ENCODE measurements at places on chromosomes 5 and 9.

- DNase-seq, result no peak
These were observed 531.7 kb upstream of the C9orf72 start for GRCh38 chr9:28105001-28105400.

GRCh38 chr9:81542118-81542889 lies 147.0 kb downstream of the TLE1 start:
- no peak for DNase-seq

DNA sequence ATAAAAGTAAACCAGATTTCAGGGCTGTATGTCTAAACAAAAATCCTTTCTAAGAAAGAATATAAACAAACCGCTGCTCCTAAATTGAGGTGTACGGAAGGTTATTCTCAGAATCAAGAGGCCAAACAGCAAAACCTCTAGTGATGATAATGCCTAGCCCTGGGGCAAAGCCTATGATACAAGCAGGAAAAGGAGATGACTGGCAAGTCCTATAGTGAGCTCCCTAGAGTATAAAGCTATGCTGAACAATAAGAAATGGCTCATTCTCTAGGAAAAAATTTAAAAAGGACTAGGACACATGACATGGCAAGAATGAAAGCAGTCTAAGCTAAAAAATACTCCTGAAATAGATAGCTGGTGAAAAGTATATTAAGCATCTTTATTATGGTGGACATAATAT lies 187.1 kb downstream of the BNC2 start:
- no peak for DNase-seq

GRCh38 chr9:75061169-75061568 lies 26.8 kb downstream of the NMRK1 start:
- DNase-seq, result no peak

GRCh38 chr5:151740336-151740942 lies 18.0 kb downstream of the ATOX1 start:
- no peak for DNase-seq

DNA sequence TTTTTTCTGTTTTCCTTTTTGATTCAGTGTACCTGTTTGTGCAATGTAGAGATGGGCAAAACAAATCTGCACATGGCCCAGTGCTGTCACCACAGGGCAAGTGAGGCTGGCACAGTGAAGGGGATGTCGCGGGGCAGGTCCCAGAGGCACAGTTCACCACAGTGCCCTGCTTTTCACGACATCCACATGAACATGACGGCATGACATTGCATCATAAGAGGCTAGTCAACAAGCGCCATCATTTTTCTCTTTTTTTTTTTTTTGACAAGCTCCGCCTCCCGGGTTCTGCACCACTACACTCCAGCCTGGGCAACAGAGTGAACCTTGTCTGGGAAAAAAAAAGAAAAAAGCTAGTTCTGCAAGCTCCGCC lies 42.9 kb upstream of the VDAC1 start:
- no peak for DNase-seq

GRCh38 chr9:115694991-115695390 lies 458.6 kb upstream of the PAPPA start:
- DNase-seq, result no peak

- no peak for DNase-seq
These were observed 109.7 kb upstream of the PCA3 start for GRCh38 chr9:76654575-76654974.

DNA sequence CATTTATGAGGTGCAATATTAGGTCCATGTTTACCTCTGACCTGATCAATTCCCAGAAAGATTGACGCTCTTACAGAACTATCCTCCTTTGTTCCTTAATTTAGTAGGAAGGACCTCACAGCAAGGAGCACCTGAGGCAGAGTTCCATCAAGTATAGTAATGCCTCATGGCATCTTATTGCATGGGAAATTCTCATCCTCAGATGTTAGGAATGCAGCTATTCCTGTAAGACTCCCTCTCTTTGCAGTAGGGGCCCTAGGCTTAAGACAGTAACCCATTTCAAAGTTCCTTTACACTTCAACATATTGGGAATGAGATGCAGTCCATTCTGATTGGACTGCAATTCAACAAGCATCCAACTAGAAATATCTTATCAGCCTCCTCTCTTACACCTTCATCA lies 69.8 kb downstream of the SLCO4C1 start:
- no peak for DNase-seq

DNA sequence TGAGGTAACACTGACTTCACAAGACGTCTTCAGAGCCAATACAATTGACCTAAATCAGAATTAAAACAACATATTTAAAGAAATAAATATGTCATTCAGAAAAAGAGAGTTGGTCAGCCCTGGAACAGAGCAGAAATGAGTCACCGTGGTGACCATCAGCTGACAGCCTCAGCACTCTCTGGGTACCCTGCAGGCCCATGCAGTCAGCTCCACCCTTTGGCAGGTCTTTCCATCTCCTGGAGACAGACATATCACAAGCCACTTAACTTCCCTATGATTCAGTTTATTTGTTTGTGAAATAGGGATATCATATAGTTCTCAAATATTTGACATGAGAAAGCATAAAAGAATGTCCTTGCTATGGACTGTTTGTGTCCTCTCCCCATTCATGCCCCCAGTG lies 151.6 kb upstream of the MEF2C start:
- no peak for DNase-seq

DNA sequence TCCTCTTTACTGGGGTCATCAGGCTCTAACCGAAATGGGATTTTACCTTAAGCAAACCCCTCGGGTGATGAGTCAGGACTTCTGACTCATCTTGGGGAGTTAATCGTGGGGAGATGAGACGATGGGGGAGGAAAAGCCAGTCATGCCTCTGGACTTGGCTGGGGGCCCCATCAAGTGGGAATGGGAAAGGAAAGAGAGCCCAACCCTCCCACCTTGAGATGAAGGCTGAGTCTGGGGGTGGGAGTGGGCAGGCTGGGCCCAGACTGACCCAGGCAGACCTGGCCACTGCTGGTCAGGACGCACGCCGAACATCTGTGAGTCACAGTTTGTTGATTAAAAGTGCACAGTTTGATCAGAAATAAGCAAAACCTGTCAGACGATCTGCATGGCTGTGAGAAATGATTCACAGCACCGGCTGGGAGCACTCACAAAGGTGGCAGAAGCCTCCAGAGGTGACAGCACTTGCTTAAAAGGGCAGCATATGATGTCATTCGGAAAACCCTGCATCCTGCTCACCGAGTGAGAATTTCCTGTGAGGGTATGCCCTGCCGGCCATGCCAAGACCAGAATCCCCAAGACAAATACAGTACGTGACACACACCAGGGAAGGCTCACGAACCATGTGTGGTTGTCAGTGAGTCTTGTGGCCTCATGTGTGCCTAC lies 50.0 kb upstream of the SLC25A51 start:
- DNase-seq, result no peak

- no peak for DNase-seq
These were observed 20.0 kb downstream of the MARCHF3 start for GRCh38 chr5:127010362-127010761.

GRCh38 chr5:172658961-172659501 lies 18.0 kb downstream of the NEURL1B start:
- no peak for DNase-seq

DNA sequence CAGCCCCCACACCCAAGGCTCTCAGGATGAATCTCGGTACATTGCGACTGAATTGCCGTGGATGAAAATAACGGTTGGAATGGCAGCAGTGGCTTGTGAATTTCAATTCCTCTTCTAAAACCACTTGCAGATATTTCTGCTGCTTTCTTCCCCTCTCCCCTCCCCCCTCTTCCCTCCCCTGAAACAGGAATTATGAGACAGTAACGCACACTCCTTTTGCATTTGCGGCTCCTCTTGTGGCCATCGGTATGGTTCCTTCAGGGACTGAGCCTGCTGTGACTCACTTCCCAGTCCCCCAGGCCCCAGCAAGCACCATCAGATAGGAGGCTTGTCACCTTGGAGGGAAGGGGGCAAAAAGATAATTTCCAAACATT lies 9.7 kb downstream of the DCANP1 start:
- DNase-seq, result no peak

DNA sequence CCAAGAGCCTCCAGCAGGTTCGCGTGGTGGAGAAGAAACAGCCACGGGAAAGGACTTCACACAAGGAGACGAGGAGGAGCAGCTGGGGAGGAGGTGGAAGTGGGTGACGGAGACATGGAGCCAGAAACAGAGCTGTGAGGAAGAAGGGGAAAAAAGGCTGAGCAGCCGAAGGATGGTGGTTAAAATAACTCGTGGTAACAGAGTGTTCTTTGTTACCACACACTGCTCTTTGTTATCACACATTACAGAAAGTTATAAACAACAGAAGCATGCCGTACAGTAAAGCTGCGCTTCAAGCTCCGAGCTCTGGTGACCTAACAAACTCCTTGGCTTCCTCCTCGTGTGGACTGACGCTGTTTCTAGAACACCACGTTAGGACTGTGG lies 215.4 kb downstream of the GLIS3 start:
- no peak for DNase-seq

- no peak for DNase-seq
These were observed 117.6 kb upstream of the ANKRD55 start for GRCh38 chr5:56350597-56351170.

DNA sequence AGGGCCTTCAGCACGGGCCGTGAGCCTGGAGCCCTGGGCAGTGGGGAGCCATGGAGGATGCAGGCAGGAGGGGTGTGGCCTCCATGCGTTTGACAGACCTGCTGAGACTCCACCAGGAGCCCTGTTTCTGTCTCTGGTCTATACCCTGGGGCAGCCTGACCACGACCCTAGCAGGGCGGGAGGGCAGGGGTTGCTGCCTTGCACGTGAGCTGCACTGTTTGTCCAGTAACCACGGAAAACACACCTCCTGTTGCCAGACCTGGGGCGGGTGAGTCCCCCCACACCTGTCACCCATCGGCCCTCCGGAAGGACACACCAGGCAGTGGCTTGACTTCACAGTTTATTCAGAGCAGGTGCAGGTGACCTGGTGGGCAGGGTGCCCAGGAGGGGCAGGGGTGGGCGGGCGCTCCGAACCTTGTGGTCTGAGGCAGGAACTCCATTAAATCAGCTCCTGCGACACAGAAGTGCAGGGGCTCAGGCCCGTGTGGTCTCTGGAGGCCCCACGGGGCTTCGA lies 3.9 kb downstream of the LCN8 start:
- no peak for DNase-seq

GRCh38 chr9:90141723-90142122 lies 500.9 kb downstream of the DIRAS2 start:
- DNase-seq, result no peak

DNA sequence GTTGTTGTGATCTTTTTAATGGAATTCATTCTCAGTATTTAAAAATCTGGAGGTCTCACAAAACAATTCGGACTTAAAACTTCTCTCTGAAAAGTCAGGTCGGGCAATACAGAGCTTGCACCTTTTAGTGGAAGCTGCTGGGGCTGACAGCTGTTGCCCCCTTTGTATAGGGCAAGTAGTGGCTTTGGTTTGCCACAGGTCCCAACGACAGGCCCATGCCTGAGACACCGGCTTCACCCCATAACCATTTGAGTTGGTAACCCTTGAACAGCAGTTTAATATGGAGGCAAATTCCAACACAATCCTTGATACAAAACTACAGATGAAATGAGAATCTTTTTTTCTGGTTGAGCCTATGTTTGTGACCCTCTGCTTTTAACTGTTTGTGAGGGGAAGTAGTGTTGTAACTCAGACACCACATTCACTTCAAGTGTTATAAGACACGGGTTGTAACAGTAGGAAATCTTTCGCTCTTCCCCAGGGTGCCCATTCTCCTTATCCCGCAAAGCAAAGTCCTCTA lies 752 bp upstream of the GLRX start:
- no peak for DNase-seq

GRCh38 chr9:96502539-96503373 lies 52.8 kb downstream of the HABP4 start:
- DNase-seq, result no peak

DNA sequence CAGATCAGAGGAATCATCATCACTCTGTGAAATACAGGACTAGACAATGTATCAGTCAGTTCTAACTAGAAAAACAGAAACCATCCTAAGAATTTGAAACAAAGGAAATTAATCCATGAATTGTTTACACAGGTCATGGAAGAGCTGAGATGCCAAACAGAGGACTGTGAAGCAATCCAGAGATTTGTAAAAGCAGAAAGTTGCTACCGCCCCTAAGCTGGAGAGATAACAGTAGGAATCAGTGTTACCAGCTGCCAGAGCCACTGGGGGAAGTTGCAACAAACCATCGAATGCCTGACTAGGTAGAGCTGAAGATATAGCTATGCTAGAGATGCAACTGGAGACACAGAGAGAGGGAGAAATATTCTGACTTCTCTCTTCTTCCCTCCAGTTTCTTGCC lies 10.4 kb upstream of the MIER3 start:
- DNase-seq, result no peak

GRCh38 chr5:140075371-140075770 lies 32.3 kb upstream of the NRG2 start:
- no peak for DNase-seq

GRCh38 chr9:127344368-127345000 lies 52.5 kb upstream of the SLC2A8 start:
- no peak for DNase-seq

DNA sequence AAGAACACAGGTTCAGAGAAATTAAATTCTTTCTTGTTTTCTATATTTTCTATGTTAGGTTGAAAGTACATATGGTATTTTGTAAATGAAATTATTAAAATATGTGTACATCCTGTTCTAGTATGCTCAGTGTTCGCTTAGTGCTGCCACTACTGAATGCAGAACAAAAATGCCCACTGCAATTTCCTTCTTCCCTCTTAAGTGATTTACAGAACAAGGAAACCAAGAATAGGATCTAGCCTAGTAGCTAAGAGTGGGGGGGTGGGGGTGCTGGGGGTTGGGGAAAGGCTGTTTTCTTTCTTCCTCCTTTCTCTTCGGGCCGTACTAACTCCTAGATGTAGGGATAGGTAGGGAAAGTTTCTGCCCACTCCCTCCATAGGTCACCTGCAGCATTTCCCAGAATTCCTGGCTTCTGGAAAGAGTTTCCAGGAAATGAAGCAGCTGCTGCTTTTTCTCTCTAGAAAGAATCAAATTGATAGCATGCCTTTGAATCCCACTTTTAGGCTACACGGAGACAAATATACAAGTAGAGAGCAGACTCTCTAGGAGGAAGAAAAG lies 15.7 kb downstream of the SPATA9 start:
- DNase-seq, result no peak

- no peak for DNase-seq
These were observed 7.5 kb downstream of the LARP1 start for GRCh38 chr5:154762700-154763099.

- no peak for DNase-seq
These were observed 102.5 kb upstream of the ADAMTS16 start for GRCh38 chr5:5037674-5038073.

DNA sequence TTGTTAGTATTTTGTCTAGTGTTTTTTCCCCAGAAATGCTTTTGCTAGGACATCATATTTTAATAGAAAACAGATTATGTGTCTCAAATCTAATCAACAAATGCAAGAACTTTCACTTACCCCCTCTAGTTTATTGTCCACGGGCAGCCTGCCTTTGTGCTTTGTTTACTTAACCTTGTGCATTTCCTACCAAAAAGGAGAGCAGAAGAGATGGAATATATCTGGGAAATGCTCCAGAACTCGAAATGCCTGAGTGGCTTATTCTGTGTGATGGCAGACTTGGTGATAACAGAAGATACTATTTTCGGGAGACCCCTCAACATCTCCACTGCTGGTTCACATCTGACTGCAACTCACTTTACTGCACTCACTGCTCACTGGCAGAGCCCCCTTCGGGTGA lies 33.3 kb upstream of the SPDL1 start:
- no peak for DNase-seq

Data from activated CD8-positive, alpha-beta memory T cell treated with anti-CD3 and anti-CD28 coated beads for 1 hour (primary cell).